ENCODE measurements at places on chromosomes 2 and 18.

- DNase-seq: no peak
These were observed 272.9 kb downstream of the PAX3 start for GRCh38 chr2:222025881-222026271.

GRCh38 chr2:68328901-68329300 is 9.2 kb upstream of the CNRIP1 start:
- no peak for DNase-seq

GRCh38 chr2:12173271-12173942 is 427.0 kb downstream of the LPIN1 start:
- no peak for DNase-seq

- DNase-seq: no peak
These were observed 35.3 kb downstream of the LRRFIP1 start for GRCh38 chr2:237662671-237663093.

GRCh38 chr2:203804764-203805485 is 62.6 kb upstream of the CTLA4 start:
- no peak for DNase-seq

DNA sequence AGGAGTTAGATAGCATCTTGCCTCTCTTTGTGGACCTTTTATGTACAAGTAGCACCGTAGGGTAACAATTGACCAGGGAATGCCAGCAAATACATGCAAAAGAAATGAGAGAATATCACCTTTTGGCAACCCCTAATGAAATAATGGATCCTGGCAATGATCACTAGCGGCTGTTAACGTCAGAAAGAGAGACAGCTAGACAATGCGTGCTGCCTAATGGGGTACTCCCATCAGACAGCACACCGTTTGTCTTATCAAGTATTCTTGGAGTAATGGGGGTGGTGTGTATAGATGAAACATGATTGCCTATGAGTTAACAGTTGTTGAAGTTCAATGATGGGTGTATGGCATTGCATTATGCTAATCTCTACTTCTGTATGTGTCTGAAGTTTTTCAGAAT is 1.6 kb downstream of the ELAC1 start:
- DNase-seq: no peak

DNA sequence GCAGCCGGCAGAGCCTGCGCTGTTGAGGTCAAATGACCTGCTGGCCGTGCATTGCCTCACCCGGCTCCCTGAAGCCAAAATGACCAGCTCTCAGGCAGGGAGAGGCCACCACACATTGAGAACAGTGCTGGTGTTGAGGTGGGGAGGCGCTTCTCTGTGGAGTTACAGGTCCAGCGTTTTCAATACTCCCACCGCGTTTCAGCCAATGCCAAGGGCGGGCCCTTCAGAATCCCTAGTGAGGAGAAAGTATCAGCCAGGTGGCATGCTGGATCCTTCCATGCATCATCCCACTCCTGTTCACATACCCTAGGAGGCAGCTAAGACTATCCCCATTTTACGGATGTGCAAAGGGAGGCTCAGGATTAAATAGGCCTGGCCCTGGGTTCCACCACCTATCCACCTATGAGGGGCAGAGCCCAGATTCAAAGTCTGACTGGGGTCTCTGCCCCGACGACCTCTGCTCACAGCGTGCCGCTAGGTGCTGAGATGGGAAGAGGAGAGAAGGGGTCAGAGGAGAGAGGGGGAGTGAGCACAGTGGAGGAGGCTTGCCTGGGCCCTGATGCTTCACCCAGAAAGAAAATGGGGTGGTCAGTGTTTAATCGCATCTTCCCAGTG is 137.6 kb upstream of the ID2 start:
- DNase-seq: no peak

DNA sequence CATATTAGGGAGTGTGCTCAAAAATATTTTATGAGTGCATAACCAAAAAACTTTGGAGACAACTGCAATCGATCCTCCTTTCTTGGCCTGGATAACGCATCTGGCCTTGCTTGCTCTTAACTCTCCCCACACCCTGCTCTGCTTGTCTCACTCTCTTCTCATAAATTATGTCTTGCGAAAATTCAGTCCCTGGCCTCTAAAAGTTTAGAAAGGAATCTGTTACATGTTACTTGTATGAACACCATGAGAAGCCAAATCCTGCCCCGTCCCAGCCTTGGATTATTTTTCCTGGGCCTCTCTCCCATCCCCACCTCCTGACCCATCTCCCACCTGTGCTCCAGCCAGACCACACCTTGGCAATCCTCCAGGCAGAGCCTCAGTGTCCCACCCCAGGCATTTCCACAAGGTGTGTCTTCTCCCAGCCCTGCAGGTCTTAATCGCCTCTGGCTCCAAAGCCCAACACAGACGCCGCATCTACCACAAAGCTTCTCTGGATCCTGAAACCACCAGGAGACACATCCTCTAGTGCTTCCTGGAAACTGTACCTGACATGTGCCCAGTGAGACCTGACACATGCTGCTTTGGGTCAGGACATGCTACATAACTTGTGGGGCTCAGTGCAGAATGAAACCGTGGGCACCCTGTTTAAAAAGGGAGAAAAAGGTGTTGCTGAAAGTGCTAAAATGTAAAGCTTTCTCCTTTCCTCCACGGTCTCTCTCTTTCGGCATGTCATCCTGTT is 99.6 kb upstream of the ST3GAL5 start:
- no peak for DNase-seq

DNA sequence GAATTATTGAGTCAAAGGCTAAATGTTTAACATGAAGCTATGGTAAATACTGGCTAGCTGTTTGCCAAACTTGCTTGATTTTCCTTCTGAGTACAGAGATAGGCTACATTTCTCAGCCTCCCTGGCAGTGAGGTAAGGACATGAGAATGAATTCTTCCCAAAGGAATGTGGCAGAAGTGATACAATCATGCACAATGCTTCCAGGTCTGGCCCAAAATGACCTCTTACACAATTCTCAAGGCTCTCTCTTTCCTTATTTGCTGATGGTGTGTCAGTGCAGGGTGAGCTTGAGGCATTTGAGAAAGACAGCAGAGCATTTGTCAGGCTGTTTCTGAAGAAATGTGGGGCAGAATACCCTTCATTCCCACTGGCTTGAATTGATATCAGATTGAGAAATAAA is 95.6 kb upstream of the NABP1 start:
- no peak for DNase-seq

DNA sequence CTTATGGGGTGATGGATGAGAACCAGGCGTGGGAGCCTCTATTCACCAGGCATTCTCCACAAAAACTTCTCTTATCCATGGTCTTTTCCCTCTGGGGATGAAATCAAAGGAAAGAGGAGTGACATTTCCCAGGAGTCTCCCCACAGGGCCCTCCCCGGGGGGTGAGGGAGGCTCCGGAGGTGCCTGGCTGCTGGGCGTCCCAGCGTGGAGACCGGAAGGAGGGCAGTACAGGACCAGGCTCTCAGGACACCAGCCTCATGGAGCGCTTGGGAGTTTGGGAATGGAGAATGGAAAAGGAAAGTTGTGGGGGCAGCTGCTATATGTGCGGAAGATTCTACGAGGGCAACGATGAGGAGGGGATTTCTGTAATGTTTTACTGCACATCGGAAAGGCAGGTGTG is 22.1 kb downstream of the CIB4 start:
- DNase-seq: no peak

- no peak for DNase-seq
These were observed 850.4 kb upstream of the FSHR start for GRCh38 chr2:50004667-50005066.

DNA sequence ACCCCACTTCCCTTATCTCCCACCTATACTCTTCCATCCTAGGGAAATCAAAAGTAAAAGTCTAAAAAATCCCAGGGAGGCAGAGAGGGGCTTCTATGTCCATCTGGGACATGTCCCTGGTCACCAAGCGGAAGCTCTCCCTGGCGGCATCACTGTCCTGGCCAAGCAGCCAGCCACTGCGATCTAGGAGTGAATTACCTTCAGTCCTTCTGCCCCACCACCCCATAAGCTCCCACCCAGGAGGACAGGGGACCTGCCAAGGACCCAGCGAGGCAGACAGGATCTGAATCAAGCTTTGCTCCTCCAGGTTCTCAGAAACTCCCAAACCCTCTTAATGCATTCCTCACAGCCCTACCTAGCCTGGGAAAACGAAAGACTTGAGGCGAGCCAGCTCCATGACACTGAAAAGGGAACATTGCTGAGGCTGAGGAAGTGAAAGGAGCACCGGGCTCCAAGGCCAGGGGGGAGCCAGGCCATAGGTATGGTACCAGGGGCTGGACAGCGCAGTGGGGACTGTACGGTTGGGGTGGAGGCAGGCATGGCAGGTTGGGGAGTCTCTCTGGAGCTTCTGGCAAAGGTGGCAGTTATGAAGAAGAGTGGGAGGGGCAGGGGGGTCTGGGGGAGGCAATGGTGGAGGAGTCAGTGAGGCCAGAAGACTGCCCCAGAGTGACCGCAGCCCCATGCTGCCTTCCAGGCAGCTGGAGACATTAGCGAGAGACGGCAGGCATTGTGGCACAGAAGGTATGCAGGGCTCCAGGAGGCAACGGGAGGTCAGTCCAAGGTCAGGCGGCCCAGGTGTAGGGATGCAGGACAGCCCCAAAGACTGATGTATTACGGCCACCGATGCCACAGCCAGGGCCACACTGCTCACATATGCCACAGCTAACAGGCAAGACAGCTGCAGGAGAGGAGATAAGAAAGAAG is 2.7 kb upstream of the SLC23A3 start:
- DNase-seq: no peak

GRCh38 chr2:82344670-82345069 is 2040.1 kb upstream of the LRRTM1 start:
- DNase-seq: no peak

DNA sequence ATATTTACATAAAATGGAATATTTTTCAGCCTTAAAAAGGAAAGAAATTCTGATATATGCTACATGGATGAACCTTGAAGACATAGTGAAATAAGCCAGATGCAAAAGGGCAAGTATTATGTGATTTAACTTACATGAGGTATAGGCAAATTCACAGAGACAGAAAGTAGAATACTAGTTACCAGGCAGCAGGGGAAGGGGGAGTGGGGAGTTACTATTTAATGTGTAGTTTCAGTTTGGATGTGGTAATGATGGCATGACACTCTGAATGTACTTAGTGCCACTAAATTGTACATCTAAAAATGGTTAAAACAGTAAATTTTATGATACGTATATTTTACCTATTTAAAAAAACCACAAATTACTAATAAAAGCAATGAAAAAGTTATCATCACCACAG is 12.1 kb downstream of the METTL4 start:
- no peak for DNase-seq

DNA sequence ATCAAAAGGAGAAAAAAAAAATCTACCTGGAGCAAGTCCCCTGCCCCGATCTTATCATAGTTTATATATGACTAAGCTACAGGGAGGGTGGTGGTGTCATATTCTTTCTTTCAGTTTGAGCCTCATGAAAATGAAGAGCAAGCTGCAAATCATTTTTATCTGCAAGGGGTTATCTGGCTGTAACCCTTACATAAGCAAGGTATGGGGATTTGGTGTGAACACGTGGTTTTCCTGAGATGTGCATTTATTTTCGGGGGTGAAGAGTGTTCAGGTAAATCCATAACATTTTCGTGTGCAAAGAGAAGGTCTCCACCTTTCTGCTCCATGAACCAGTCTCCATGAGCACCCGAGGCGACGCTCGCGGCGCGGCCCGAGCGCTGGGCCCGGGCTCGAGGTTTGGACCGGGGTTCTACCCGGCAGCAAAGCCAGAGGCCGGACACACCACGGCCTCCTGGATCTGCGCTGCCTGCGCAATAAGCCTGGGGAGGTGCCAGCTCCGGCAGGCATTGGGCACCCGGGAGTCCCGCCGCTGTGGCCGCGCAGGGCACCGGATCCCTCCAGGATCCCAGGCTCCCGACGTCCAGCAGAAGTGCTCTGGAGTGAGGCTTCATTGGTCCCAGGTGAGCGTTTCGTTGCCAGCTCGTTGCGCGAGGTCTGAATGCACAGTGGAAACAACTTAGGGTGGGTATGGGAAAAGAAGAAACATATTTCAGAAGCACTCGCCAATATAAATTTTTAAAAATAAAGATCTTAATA is 36.1 kb upstream of the GPD2 start:
- DNase-seq: peak; percentile 23

GRCh38 chr2:18545384-18545783 is 15.1 kb downstream of the RDH14 start:
- DNase-seq: no peak

GRCh38 chr2:3725458-3726250 is 22.3 kb downstream of the DCDC2C start:
- DNase-seq: no peak

- DNase-seq: no peak
These were observed 258.9 kb downstream of the RDH14 start for GRCh38 chr2:18301421-18302139.

- DNase-seq: no peak
These were observed 57.5 kb downstream of the FHOD3 start for GRCh38 chr18:36354989-36355388.

DNA sequence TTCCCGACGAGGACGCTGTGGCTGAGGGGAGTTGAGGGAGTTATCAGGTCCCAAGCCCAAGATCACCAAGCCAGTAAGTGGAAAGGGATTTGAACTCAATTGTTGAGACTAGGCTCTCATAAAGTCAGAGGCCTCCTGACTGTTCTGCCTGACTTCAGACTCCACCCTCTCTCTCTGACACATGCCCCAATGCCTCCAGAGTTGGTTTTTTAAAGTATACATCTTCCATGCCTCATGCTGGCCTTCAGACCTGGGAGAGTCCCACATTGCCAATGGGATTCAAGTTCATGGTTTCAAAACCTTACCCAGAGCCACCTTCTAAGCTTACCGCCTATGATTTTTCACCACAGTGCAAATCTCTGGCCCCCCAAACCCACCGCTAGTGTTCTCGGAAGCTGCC is 100.8 kb downstream of the RTN4 start:
- no peak for DNase-seq

DNA sequence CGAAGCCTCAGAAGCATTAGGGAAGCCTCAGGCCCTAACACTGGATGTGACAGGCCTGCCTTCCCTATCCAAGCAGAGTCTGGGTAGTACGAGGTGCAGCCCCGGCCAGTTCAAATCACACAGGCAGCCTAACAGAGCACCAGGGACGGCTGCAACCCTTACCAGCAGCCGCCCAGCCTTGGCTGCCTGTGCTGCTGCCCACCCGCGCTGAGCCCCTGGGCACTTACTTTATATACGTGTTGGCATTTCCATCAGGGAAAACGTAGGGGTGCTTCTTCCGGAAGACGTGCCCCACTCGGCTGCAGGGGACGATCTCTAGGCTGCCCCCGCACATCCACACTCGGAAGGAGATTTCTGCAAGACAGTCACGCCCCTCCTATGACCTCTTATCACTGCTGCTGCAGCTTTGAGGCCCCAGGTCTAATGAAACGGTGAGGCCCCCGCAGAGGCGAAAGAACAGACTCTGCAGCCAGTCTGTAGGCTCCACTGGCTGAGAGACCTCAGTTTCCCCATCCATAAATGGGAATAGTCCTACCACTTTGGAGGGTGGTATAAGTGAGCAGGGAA is 124.7 kb upstream of the CAPN13 start:
- no peak for DNase-seq

- DNase-seq: no peak
These were observed 27.8 kb downstream of the GALNT14 start for GRCh38 chr2:31110431-31110830.

DNA sequence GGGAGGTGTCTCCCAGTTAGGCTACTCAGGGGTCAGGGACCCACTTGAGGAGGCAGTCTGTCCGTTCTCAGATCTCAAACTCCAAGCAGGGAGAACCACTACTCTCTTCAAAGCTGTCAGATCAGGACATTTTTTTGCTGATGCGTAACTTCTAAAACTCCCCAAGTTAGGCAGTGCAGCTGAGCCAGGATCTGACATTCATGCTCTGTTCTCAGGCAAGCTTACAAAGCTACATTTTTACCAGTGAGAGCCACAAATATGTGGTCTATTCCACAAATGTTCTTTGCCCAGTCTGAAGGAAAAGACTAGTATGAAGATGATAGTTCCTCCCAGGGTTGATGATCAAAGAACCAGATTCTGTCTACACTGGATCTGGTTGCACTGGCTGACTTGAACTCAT is 184.1 kb downstream of the MTCL1 start:
- no peak for DNase-seq

- no peak for DNase-seq
These were observed 187.2 kb downstream of the TXNL1 start for GRCh38 chr18:56451188-56451587.

Data from activated CD4-positive, CD25-positive, alpha-beta regulatory T cell (primary cell).